ENCODE measurements at places on chromosomes 6 and 20.

DNA sequence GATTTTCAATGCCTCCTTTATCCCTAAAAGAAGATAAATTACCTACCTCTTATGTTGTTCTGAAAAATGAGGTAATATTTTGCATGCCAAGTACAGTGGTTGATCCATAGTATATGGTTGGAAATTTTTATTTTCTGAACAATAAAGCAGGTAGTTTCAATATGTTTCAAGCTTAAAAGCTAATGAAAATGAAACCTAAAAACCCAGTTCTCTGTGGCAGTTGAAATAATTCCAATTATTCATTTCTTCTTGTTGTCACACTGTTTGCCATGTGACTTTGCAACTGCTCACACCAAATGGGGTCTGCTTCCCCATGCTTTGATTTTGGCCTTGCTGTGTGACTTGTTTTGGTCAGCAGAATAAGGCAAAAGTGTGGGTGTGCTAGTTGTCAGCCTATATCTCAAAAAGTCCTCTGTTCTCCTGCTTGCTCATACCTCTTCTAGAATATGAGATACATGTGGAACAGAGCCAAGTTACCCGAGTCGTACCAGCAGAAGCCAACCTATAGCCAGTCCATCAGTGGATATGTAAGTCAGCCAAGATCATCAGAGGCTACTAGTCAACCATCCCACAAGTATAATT is 197.2 kb upstream of the THEMIS start:
- no peak for DNase-seq

DNA sequence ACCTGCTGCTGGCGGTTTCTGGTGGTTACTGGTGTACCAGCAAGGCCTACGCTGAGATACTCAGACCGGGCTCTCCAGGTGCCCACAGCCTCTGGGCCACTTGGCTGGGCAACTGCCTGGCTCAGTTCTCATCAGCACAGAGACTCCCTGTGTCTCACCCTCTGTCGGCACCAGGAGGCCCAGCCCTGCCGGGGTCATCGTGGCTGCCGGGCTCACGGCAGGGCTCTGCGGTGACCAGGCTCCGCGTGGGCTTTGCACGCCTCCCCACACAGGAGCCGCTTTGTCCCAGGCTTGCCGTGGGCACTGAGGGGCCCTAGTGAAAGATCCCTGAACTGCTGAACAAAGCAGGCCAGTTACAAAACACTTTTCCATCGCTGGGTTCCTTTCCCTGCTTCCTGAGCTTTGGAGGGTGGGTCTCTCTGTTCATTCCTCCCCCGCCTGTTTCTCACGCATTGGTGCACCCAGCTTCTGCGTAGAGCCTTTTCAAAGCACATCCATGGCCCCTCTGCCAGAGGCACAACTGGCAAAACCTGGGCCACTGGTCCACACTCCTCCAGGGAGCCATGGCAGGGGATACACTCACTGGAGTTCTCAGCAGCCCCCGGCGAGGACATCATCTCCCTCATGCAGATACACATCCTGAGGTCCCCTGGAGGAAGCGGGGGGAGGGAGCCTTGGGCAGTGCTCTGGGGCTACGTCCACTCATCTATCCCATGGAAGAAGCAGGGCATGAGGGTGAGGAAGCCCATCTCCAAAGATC is 117.0 kb downstream of the NFATC2 start:
- DNase-seq, result no peak

GRCh38 chr20:50842821-50843220 is 48.0 kb downstream of the BCAS4 start:
- no peak for DNase-seq

DNA sequence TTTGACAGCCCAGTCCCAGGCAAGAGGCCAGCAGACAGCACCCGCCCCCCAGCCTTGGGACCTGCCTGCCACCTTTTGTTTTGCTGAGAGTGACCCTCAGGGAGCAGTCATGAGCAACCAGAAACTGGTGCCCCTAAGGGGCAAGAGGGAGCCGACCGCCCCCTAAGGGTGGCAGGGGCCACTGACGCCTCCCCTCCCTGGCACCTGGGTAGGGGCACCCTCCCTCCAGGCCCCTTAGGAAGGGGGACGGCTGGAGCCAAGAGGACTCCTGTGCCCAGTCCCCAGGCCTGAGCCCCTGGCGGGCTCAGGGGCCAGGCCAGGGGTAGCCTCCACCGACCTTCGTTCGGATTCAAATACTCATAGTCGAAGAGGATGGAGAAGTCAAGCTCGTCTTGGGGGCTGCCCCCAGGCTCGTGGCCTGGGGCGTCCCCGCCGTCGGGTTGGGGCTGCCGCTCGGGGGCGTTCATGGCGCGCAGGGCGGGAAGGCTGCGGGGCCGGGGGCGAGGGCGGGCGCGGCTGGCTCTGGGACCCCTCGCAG is 417 bp downstream of the NFATC2 start:
- DNase-seq, result no peak

- no peak for DNase-seq
Observed at GRCh38 chr6:87848616-87849015, 146.6 kb upstream of the AKIRIN2 start.

DNA sequence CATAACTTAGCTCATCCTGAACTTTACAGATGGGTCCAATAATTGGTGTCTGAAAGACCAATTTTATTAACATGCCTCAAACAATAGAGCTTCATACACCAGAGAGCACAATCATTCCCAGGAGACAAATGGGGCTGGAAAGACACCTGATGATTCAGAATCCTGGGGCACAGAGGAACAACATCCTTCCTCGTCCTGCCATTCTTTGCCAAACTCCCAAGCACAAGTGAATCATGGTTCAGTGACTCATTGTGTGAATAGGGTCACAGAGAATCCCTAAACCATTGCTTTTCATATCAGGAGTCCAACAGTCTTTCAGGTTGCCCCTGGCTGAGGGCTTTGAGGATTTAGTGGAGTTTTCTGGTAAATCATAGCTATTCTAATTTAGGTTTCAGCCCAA is 266.4 kb upstream of the BMP2 start:
- DNase-seq, result no peak

DNA sequence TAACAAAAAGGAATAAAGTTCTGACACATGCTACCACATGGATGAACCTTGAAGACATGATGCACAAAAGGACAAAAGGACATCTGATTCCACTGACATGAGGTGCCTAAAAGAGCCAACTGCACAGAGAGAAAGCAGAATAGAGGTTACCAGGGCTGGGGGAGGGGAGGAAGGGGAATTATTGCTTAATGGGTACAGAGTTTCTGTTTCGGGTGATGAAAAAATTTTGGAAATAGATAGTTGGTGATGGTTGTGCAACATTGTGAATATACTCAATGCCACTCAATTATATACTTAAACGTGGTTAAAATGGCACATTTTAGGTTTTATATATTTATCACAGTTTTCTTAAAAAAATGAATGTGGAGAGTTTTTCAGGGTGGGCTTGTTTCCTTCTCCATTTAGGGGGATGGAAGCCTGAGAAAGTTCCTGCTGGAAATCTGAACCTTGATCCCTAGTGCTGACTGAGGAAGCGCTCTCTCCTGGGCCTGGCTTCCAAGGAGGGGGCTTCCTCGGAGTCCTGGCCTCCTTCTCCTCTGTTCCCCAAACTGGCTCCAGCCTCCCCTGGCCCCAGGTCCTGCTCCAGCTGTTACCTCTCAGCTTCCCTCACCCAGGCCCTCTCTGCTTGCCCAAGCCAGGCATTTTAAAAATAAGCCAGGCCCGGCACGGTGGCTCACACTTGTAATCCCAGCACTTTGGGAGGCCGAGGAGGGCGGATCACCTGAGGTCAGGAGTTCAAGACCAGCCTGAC is 79.2 kb downstream of the NOL4L start:
- no peak for DNase-seq

GRCh38 chr20:50151034-50151743 is 2.3 kb downstream of the PEDS1 start:
- no peak for DNase-seq

DNA sequence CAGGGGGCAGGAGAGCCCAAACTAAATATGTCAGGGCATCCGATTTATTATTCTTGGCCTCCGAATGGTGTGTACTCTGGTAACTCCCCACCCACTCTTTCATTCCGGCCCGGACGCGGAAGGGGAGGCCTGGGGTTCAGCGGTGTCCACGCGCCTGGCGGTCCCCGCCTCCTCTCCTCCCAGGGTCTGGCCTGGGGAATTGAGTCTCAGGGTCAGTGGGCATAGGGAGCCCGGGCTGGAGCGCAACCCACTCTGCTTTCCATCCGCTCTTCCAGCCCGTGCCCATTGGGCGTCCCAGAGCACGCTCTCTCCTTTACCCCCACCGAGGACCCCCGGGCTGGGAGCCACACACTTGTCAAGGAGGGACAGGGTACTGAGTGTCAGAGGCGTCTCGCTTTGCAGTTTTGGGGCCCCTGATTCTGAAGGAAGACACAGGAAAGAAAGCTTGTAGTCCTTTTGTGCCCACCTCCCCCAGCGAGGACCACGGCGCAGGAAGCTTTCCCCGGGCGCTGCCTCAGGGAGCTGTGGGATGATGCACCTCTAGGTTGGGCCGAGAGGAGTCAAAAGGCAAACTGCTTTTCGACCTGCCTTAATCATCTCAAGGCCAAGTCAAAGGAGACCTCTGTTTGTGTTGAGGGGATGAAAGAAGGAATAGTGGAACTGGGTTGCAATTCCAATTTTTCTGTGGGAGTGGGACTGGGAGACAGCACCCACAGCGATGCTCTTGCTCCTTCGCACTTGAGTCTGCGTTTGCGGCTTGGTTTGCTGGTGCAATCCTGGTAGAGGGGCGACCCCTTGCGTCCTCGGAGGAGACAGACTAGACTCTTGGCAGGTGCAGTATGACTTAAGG is 2.5 kb downstream of the RSPO3 start:
- peak; percentile 82 for DNase-seq

GRCh38 chr6:73667798-73668197 is 14.0 kb upstream of the SLC17A5 start:
- no peak for DNase-seq

Measured in NCI-H146 (cell line).